Thyroid gland (tissue), 4 donors: ENCODE measurements at places on chromosomes 7 and 10. TPM values are rescaled to one million over a fixed set of nuclear protein-coding genes. Genes with fewer than 3 reads are reported as not detected.

Gene INHBA
- total RNA-seq: 1.6 TPM

Gene CFTR
- total RNA-seq: not detected

Gene ATP5MK
- total RNA-seq: 274 TPM

Gene TSPAN33
- 20.4 TPM for total RNA-seq

Gene OPALIN
- total RNA-seq: not detected

Gene LRRD1
- total RNA-seq: 0.20 TPM

Gene SPDYE2B
- total RNA-seq: not detected

Gene LBX1
- total RNA-seq: not detected

GRCh38 chr10:32419615-32420014 lies 26.3 kb upstream of the CCDC7 start:
- no peak for DNase-seq

GRCh38 chr10:110514848-110515247 lies 17.1 kb downstream of the DUSP5 start:
- DNase-seq: no peak

GRCh38 chr7:106062521-106062931 lies 49.6 kb downstream of the SYPL1 start:
- no peak for DNase-seq

GRCh38 chr10:67666416-67667034 lies 29.5 kb downstream of the CTNNA3 start:
- no peak for DNase-seq

GRCh38 chr10:86288695-86289576 lies 77.7 kb downstream of the GRID1 start:
- DNase-seq: no peak

DNA sequence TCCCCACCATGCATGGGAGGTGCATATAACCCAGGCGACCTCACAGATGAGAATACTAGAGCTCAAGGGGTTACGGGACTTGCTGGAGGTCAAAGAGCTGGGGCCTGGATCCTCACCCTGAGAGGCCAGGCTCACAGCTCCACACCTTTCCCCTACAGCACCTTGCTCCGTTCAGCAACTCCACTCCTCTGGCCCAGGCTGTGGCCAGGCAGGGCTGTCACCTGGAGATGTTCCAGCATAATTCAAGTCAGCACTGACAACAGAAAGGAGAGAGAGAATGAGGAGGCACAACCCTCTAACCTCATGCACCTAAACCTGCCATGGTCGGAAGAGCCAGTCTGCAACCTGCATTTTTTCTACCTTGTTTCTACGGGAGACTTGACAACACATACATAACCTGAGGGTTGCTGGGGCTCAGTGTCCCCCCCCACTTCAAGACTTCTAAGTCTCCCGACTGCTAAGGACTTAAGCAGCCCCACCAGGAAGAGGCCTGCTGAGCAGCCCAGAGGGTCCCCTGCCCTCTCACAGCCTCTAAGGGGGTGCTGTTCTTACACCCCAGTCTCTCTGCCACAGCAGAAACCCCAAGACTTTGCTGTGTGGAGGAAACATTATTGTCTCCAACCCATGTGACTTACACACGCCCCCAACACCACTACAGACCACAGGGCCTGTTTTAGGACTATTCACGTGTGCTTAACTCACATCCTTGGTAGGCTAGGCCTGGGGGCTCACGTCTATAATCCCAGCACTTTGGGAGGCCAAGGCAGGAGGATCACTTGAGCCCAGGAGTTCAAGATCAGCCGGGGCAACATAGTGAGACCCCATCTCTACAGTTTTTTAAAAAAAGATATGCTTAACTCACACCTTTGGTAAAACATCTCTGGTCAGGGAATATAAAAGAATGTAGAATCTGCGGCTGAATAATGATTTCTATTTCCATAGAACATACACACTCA lies 175.6 kb downstream of the FAM107B start:
- no peak for DNase-seq

DNA sequence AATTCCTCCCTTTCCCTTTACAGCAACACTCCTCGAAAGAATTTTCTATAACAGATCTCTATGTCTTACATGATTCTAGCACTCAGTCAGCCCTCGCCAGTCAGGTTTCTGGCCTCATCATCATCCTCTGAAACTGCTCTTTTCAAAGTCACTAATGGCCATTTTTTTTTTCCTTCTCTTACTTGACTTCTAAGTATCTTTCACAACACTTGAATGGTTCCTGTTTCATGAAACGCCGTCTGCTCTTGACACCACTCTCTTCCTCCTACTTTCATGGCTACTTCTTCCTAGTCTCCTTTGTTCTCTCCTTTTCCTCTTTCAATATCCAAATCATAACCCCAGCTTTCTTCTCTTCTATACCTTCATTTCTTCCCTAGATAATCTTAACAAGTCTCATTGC lies 100.5 kb upstream of the NRP1 start:
- DNase-seq: no peak

- no peak for DNase-seq
Measured at GRCh38 chr10:24901686-24902399, 50.6 kb downstream of the PRTFDC1 start.

DNA sequence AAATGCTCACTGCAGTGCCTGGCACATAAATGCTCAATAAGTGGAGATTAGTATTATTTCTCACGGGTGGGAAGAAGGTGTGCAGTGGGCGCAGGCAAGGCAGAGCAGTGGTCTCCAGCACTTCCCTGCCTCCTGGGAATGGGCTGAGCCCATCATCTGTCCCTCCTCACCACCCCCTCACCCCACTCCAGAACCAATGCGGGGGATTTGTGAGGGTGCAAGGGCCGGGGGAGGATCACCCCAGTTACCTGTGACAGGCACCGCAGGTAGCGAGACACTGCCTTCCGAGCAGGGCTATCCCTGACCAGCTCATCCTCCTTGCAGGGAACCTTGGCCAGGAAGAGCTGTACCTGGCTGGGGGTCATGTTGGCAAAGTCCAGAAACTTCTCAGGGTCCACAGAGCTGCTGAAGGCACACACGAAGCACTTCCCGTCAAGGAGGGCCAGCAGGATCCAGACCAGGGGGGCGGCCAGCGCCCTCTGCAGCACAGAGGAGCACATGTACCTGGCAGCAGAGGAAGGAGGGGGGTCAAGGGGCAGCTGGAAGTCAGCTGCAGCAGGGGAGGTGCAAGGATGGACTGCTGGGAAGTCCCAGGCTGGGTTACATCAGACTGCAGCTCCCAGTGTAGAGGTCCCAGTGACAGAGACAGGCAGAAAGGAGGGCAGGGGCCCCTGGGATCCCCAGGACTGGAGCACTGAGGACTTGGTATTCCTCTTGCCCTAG lies 2.8 kb downstream of the CALHM3 start:
- no peak for DNase-seq

DNA sequence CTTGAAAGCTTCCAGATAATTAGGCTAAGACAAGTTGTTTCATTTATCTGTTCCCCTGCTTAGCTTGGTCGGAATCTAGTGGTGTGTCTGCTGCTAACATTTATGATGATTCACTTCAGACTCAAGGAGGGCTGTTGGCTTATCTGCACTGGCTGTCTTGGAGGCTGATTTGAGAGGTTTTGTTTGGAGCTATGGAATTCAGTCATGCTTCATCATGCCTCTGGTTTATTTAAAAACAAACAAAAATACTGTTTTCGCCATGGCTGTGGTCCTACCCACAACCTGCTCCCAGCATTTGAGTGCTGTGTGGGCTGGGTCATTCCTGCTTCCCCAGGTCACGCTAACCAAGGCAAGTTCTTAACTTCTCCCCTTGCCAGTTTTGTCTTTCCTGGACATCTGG lies 11.7 kb upstream of the ARPC1B start:
- no peak for DNase-seq

DNA sequence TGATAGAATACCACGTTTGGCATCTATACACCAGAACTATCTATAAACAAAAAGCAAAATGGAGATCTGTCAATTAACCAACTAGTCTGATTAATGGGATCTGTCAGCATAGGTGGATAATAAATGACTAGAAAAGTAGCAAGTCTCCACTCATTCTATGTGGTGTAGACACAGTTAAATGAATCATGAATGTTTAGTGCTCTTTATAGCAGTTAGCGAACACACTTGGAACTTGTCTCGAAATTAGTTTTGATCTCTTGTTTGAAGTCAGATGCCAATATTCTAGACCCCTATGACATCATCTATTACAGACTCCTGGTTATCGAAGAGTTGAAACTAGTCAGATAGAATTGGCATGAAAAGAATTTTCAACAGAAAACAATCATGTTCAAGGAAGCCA lies 259.7 kb downstream of the AHR start:
- no peak for DNase-seq

GRCh38 chr10:78058562-78058961 lies 24.9 kb downstream of the RPS24 start:
- no peak for DNase-seq

DNA sequence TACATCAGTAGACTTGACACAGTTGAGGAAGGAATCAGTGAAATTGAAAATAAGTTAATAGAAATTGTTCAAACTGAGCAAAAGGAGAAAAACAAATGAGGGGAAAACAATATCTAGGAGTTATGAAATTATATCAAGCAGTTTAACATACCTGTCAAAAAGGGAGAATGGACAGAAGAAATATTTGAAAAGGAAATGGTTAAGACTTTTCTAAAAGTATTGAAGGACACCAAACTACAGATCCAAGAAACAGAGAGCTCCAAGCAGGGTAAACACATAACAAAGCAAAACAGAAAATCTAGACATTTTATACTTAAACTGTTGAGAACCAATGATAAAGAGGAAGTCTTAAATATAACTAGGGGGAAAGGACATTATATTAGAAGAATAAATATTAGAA lies 8.6 kb upstream of the GIMAP5 start:
- DNase-seq: no peak

- no peak for DNase-seq
Measured at GRCh38 chr7:39415091-39415787, 151.0 kb upstream of the YAE1 start.

- no peak for DNase-seq
Measured at GRCh38 chr10:5619362-5620211, 46.8 kb downstream of the ASB13 start.

GRCh38 chr7:28546067-28546466 lies 133.7 kb downstream of the CREB5 start:
- DNase-seq: no peak

DNA sequence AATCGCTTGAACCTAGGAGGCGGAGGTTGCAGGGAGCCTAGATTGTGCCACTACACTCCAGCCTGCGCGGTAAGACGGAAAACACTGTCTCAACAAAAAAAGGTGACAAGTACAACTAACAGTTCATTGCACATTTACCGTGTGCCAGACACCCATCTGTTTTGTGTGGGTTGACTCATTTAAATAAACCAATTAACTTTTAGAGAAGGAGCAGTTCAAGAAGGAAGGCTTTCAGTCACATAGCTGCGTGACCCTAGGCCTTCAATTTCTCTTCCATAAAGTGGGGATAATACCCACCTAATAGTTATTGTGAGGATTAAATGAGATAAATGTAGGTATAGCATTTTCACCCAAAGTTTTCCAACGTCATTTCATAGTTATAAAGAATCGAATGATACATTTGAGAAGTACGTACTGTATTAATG lies 52.3 kb upstream of the KDM7A start:
- no peak for DNase-seq

DNA sequence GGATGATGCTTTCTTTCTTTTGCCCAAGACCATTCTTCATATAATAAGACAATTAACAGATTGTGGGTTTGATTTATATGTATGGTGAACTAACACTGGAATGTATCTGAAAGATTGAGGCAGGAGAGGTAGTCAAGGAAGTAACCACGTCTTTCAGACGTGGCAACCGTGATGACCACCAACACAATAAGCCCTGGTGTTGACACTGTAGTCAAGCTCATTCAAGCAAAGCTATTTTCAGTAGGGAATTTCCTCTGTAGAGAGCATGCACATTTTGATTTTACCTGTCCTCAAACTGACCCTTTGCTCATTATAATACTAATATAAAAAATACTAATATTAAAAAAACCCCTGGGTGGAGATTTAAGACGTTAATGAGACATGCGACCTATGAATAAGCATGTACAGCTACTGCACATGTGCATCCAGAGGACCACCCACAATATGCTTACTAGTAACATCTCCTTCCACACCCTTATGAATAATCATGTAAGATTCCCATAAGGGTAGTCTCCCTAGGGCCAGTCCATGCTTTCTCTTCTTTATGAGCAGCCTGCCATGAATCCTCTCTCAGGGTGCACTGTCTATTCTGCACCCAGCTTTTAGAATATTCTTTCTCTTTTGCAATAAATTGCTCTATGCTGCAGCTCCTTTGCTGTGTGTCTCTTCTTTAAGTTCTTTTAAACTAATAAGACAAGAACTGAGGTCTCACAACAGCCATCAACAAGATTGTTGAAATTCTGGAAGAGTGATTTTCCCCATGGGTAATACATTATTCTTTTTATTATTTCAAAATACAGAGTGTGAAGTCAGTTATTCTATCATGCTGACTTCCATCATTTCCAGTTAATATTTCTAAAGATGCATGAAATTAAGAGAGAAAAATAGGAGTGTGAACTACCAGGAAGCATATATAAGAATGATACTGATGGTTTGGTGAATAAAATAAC lies 151.3 kb upstream of the NPVF start:
- DNase-seq: no peak

- DNase-seq: no peak
Measured at GRCh38 chr7:132503415-132503814, 72.9 kb downstream of the PLXNA4 start.

- DNase-seq: no peak
Measured at GRCh38 chr7:117597755-117598154, 117.9 kb downstream of the CFTR start.

- DNase-seq: no peak
Measured at GRCh38 chr10:85138046-85138445, 809.7 kb downstream of the CCSER2 start.

GRCh38 chr7:92282221-92282814 lies 36.5 kb downstream of the ANKIB1 start:
- DNase-seq: no peak

DNA sequence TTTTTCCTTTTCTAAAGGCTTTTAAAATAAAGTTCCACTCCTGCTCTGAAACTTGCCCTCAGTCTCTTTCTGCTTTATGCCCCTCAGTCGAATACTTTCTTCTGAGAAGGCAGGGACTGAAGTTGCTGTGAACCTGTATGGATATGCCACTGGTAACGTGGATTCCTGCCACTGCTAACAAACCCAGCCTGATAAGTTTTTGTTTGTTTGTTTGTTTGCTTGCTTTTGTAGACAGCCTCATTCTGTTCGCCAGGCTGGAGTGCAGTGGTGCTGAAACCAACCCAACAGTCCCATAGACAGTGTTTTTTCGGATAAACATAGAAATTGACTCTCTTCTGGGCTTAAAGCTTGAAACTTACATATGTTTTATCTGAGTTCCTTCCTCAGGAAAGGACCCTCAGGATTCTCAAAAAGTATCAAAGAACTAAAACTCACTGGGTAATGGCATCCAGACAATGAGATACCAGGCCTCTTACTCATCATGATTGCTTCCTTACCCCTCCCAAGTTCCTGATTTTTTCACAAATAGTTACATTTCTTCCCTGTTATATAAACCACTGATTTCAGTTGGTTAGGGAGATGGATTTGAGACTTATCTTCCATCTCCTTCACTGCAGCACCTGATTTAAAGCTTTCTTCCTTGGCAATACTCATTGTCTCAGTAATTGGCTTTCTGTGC lies 273.6 kb downstream of the SDHAF3 start:
- no peak for DNase-seq

- DNase-seq: no peak
Measured at GRCh38 chr7:152664636-152665035, 11.3 kb downstream of the XRCC2 start.

- DNase-seq: no peak
Measured at GRCh38 chr10:123252779-123253178, 98.6 kb downstream of the BUB3 start.

GRCh38 chr7:111333010-111333409 lies 229.3 kb downstream of the IMMP2L start:
- no peak for DNase-seq
